ENCODE measurements at places on chromosomes 7 and 10. TPM values are rescaled to one million over a fixed set of nuclear protein-coding genes. Genes with fewer than 3 reads are reported as not detected.

GRCh38 chr10:2948127-2948854, 119.1 kb upstream of the PFKP start:
- no peak for DNase-seq

- no peak for DNase-seq
These were observed 15.6 kb downstream of the UBTD1 start for GRCh38 chr10:97514344-97514743.

GRCh38 chr7:157271315-157271990, 65.4 kb upstream of the DNAJB6 start:
- DNase-seq, result no peak

GRCh38 chr10:116385994-116386809, 41.4 kb upstream of the PNLIPRP3 start:
- DNase-seq, result peak; percentile 20

GRCh38 chr7:123845823-123846216, 851 bp downstream of the HYAL4 start:
- DNase-seq, result no peak

DNA sequence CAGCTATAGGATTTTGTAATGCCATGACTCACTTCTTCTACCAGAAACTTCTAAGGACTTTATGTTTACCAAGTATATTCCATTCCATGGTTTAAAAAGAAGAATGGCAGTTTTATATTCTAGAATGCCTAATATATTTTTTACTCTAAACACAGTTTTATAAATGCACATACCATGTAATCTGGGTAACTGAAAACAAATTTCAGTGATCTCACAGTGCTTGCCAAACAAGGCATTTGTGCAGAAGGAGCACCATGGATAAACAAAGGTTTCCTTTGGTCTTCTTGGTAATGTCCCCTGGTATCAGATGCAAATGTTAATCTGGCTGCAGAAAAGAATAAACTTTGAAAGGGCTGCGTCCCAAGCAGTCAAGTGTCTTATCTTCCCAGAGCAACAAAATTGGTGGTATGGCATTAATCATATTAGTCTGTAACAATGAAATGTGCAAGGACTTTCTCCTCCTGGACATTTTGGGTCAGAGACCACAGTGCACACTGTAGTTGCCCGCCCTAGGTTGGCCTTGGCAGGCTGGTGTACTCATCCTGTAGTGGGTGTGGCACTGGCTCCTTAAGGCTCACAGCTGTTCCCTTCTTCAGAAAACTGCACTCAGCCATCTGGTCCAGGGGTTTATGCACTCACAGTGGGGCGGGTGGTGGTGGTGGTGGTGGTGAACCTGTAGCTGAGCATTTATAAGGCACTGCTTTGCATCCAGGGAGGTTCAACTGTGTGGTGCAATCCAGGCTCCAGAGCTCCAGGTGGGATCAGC, 56.7 kb downstream of the LAMB4 start:
- DNase-seq, result no peak

GRCh38 chr7:143953421-143953820, 1.2 kb upstream of the OR2F1 start:
- DNase-seq, result no peak

RAMP3 gene
- polyA plus RNA-seq, result 51.4 TPM
